ENCODE measurements at places on chromosomes 3 and 15. TPM values are rescaled to one million over a fixed set of nuclear protein-coding genes. Genes with fewer than 3 reads are reported as not detected.

DNA sequence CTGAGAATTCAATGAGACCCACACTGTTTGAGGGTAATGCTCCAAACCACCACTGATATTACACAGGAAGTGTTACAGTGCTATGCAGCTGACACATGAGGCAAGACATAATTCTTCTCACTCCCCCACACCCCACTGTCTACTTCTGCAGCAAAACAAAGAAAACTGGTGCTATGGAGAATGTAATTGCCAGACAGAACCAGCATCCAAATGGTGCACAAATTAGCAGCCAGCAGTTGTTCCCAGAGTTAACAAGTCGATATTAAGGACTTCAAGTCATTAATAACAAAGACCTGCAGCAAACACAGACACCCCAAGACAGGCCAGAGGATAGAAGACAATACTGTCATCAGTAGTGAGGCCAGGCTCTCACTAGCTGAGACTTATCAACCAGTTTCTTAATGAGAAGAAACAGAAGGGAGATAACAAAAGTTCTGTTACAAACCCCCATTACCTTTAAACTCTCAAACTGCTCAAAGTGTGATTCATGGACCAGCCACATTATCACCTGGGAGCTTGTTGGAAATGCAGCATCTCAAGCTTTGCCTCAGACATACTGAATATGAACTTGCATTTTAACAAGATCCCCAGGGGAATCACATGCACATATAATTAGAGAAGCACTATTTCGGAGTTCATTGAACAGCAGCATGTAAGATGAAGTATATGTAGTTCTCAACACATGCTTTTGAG lies 58.7 kb upstream of the FNDC3B start:
- H3K36me3 ChIP-seq, result no peaks in the 10 kb centered on the region
- DNase-seq, result no peak
- no peaks in the 10 kb centered on the region for H3K27me3 ChIP-seq
- no peak overlapping the region for H3K4me3 ChIP-seq

- no peaks in the 10 kb centered on the region for H3K27me3 ChIP-seq
- DNase-seq, result no peak
- no peak overlapping the region for H3K27ac ChIP-seq
- H3K4me1 ChIP-seq, result no peaks in the 10 kb centered on the region
- H3K4me3 ChIP-seq, result no peak overlapping the region
These were observed 39.2 kb upstream of the BCL2A1 start for GRCh38 chr15:80010131-80010673.

DNA sequence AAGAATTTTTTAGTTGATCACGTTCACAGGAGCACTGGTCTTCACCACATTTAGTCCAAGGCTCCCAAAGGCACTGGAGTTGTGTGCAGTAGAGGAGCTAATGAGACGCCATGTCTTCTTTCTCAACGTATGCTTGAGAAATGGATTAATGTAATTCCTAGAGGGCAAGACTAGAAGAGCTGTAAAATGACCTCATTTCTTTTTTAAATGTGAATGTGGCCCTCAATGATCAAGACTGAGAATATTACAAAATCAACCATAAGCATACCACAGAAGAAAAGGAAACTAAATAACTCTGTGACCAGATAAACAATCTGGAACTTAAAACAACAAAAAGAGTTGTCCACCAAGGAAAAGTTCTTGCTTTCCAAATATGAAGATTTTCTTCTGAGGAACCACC lies 112.1 kb upstream of the THBS1 start:
- H3K4me3 ChIP-seq, result no peak overlapping the region
- no peak for DNase-seq
- no peaks in the 10 kb centered on the region for H3K27me3 ChIP-seq
- no peaks in the 10 kb centered on the region for H3K36me3 ChIP-seq

GRCh38 chr3:184741259-184741556 lies 29.3 kb upstream of the MAGEF1 start:
- no peaks in the 10 kb centered on the region for H3K36me3 ChIP-seq
- H3K27ac ChIP-seq, result no peak overlapping the region
- no peaks in the 10 kb centered on the region for H3K4me1 ChIP-seq
- DNase-seq, result no peak
- no peak overlapping the region for H3K4me3 ChIP-seq
- no peaks in the 10 kb centered on the region for H3K27me3 ChIP-seq

GRCh38 chr15:55743729-55744655 lies 1.0 kb upstream of the PRTG start:
- no peak for DNase-seq
- H3K27me3 ChIP-seq, result no peaks in the 10 kb centered on the region
- H3K27ac ChIP-seq, result peak overlapping the region; percentile 20
- peak overlapping the region; percentile 90 for H3K4me3 ChIP-seq

DNA sequence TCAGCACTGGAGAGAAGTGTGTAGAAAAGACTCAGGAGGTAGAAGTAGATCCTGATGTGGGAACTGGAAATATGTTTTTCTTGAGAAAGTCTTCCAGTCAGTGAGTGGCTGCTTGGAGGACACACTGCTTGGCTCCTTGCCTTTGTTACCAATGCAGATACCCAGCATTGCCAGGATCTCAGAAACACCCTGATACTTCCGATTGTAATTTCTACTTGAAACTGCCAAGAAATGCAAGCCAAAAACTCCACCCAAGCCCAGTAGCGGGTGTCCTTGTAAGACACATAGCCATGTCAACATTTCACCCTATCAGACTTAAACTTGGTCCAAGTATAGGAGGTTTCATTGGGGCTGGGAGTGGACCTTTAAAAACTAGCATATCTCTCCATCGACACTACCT lies 141.8 kb downstream of the ALDH1A2 start:
- no peaks in the 10 kb centered on the region for H3K36me3 ChIP-seq
- no peaks in the 10 kb centered on the region for H3K4me1 ChIP-seq
- no peak overlapping the region for H3K4me3 ChIP-seq
- no peak overlapping the region for H3K27ac ChIP-seq

- H3K36me3 ChIP-seq, result no peaks in the 10 kb centered on the region
- H3K27ac ChIP-seq, result no peak overlapping the region
- no peak for DNase-seq
These were observed 50.4 kb downstream of the RFTN1 start for GRCh38 chr3:16463119-16463518.

GRCh38 chr3:184015381-184016019 lies 2.2 kb downstream of the ABCC5 start:
- no peak overlapping the region for H3K4me3 ChIP-seq
- no peaks in the 10 kb centered on the region for H3K4me1 ChIP-seq
- DNase-seq, result no peak

DNA sequence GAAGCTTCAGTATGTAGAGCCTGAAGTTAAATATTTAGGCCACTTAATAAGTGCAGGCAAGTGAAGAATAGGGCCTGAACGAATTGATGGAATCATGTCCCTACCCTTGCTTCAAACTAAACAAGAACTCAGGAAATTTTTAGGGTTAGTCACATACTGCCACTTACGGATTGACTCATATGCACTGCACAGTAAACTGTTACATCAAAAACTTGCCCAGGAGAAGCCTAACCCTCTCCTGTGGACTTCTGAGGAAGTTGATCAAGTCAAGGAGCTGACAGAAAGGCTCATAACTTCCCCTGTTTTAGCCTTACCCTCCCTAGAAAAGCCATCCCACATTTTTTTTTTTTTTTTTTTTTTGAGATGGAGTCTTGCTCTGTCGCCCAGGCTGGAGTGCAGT lies 20.6 kb upstream of the KBTBD12 start:
- H3K27ac ChIP-seq, result no peak overlapping the region
- DNase-seq, result no peak
- H3K4me3 ChIP-seq, result no peak overlapping the region
- no peaks in the 10 kb centered on the region for H3K4me1 ChIP-seq
- H3K36me3 ChIP-seq, result no peaks in the 10 kb centered on the region

GRCh38 chr15:92391640-92392039 lies 2.0 kb upstream of the ST8SIA2 start:
- no peak overlapping the region for H3K4me3 ChIP-seq
- peak; percentile 50 for DNase-seq
- peaks cover 2% of the 10 kb centered on the region for H3K27me3 ChIP-seq
- H3K36me3 ChIP-seq, result no peaks in the 10 kb centered on the region

DNA sequence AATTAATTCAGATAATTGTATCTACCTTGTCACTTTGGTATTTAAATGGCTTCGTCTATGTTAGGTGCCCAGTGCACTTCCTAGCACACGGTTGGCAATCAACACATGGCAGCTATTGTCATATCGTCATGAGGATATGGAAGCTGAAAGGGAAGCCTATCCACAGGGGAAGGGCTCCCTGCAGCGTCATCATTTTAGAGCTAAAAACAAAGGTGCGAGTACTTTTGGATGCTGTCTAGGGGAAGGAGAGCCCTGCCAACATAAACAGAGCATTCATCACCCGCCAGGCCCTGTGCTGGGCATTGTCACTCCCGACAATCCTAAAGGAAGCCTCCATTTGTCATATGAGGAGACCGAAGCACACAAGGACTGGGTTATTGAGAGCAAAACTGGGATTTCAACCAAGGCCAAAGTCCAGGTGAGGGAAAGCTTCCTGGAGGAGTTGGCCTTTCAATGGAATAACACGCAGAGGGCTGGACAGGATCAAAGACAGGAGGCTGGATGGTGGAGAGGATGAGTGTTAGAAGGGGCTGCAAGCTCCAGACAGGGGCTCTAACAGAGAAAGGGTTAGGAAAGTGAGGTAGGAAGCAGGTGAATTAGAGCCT lies 8.0 kb upstream of the PARL start:
- DNase-seq, result no peak
- no peaks in the 10 kb centered on the region for H3K36me3 ChIP-seq
- H3K27ac ChIP-seq, result no peak overlapping the region
- H3K4me1 ChIP-seq, result peaks cover 7% of the 10 kb centered on the region
- H3K4me3 ChIP-seq, result no peak overlapping the region

DNA sequence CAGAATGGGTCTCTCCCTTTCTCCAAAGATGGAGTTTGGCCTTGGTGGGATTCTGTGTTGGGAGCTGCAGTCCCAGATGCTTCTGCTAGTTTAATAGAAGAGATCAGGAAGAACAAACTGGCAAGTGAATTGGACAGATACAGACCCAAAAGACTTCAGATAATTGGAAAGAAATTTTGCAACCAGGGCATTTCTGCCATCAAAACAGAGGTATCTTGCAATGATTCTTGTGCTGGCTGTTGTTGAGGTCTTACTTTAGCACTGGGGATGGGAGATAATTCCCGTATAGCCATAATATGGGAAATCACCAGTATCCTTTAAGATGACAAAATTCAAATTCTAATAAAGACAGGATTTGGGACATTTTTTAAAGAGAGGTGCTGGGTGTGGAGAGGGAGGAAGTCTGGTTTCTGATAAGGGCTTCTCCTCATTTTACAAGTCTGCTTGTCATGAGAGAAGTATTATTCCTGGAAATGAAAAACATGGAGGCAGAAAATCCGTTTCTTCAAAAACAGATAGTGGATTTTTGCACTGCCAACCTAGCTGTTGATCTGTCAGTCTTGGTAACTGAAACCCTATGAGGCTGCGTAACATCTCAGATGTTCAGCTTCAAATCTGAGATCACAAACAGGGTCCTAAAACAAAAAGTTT lies 40.1 kb downstream of the FNDC3B start:
- H3K4me1 ChIP-seq, result peaks cover 51% of the 10 kb centered on the region
- no peak overlapping the region for H3K4me3 ChIP-seq
- no peaks in the 10 kb centered on the region for H3K27me3 ChIP-seq
- no peaks in the 10 kb centered on the region for H3K36me3 ChIP-seq

Gene CRYGS
- 3.2 TPM for total RNA-seq

Gene RAB5A
- total RNA-seq, result 69.5 TPM

Gene MTHFS
- total RNA-seq, result 48.2 TPM

Gene SPSB4
- total RNA-seq, result not detected

Gene ST6GAL1
- 34.6 TPM for total RNA-seq

Gene GAP43
- total RNA-seq, result not detected

Gene STRIT1
- not detected for total RNA-seq

Gene PTX3
- total RNA-seq, result not detected

Data from Caco-2 (cell line).